Left cardiac atrium (tissue), 4 donors: ENCODE measurements at places on chromosomes 4 and X. TPM values are rescaled to one million over a fixed set of nuclear protein-coding genes. Genes with fewer than 3 reads are reported as not detected.

CITED1 gene
- total RNA-seq, result 1.7 TPM

CNKSR2 gene
- total RNA-seq, result 0.44 TPM

ZAR1 gene
- total RNA-seq, result not detected

KIF4A gene
- total RNA-seq, result 0.29 TPM

DRP2 gene
- total RNA-seq, result 0.12 TPM

SPANXD gene
- not detected for total RNA-seq

STS gene
- total RNA-seq, result 7.2 TPM

GRIA3 gene
- total RNA-seq, result 0.65 TPM

JAKMIP1 gene
- total RNA-seq, result 0.10 TPM

DNA sequence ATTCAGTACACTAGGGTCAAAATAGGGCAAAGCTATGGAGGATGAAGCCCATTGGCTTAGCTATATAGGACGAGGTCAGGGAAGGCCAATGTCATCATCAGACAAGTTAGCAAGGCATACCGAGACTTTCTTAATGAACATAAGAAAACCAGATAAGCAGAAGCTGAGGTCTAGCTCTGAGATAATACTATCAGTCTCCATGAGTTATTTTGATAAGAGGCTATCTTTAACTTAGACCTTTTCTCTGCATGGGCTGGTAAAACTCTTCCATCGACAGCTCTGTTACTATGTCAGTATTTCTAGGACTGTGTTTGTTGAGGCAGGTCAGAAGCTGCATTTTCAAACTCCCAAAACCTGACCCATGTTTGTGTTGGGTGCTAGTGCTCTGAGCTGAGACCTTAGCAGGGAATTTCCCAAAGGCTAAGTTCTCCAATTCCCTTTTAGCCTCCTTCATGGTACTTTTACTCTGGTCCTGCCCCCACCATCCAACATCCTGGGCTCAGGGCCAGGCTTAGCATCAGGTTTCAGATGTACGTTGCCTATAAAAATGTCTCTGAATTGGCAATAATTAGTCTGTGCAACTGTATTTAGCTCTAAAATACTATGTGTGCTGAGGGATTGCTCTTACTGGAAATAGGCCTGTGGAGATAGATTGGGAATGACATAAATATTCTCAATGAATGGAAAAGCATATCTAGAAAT, 29.3 kb upstream of the LRAT start:
- DNase-seq, result no peak

- no peak for DNase-seq
Measured at GRCh38 chr4:11615601-11616000, 186.9 kb upstream of the HS3ST1 start.

DNA sequence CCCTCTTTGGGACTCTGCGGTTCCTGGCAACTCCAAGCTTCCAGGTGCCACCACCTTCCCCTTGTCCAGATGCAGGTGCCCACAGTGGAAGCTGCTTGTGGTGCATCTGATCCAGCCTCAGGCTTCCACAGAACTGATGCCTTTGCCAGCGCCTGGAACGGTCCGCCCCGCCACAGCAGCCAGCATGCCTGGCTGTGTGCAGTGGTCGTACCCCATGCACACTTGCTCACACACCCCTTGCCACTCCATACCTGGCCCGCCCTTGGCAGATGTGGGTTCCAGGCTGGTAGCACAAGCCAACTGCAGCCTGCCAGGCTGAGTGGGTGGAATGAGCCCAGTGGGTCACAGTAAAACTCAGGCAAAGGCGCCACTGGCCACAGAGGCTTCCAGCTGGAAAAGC, 240.5 kb downstream of the PPP4R3C start:
- no peak for DNase-seq

DNA sequence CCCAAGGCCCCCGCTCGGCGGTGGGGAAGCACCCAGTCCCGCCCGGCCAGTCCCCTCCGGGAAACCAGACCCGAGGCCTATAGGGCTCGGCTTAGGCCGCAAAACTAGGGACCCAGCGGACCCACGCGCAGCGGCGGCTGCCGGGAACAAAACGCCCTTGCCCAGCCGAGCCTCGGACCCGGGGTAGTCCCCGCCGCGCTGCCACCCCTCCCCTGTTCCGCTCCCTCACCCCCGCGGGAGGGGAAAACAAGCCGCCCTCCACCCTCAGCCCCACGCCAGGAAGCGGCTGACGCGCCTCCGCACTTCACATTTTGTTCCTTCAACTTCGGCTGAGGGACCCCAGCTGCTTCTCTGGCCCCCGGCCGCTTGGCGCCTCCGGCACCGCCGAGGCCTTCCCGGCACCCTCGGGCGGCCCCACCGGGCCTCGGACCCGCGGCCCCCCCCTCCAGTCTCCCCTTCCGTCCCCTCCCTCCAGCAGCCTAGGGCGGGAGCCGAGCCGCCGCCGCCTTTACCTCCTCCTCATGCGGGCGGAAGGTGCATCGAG, 694 bp downstream of the PDS5A start:
- peak; percentile 64 for DNase-seq

DNA sequence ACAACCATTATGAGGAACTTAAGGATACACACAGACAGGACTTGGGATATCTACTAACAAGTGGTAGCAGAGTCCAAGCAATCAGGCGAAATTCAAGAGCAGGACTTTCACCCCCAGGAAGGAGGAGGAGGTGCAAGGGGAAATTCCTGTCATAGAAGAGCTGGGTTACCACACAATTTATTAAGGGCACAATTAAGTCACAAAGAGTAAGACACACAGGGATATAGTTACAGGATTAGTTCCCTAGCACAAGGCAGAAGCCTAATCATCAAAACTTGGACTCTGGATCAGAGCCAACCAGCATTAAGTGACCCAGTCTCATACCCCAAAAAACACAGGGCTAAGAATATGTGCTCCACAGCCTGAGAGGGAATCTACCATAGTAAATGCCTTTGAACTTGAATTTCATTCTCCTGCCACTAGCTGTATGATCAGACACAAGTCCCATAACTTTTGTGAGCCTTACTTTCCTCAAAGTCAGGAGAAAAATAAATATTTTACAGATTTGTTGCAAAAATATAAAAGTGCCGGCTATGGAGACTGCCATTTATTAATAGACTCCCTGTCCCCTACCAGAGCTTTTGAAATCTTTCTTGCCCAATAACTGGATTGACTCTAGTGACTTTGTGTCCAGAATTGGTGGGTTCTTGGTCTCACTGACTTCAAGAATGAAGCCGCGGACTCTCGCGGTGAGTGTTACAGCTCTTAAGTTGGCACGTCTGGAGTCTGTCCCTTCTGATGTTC, 87.0 kb downstream of the SYNPO2 start:
- no peak for DNase-seq

DNA sequence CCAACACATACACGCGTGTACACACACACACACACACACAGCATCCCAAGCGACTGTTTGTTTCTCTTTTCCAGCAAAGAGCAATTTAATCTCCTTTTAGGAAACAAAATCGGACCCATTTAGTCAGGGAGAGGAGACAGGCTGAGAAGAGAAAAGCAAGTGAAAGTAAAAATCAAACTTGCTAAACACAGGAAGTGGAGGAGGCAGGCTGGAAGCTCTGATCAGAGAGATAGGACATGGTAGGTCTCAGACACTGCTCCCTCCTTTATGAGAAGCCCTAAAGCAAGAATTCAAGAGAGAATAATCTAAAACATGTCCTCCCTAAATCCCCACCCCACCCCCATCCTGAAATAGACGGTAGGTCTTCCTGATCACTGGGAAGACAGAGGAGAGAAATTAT, 62.3 kb downstream of the GPC3 start:
- no peak for DNase-seq

DNA sequence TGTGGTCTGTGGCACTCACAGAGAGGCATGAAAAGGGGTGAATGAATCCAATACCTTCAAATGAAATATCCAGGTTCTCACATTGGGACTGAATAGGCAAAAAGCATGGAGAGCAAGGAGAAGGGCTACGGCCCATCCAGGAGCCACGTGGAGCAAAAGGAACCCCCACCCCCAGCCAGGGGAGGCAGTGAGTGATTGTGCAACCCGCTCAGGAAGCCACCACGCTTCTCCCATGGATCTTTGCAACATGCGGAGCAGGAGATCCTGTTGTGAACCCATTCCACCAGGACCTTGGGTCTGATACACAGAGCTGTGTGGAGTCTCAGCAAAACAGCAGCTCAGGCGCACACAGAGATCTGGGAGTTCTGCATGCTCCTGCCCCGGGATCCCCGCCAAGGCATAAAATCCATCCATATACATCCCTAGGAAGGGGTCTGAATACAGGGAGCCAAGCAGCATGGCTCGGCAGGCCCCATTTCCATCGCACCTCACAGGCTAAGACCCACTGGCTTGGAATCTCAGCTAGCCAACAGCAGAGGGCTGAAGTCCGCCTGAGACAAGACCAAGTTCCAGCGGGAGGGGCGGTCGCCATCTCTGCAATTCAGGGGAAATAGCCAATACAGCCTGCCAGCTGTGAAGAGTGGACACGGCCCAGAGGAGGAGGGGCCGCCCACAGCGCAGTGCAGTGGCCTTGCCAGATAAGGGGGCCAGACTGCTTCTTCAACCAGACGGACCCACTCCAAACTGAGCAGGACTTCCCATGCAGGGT, 80.2 kb downstream of the FGF16 start:
- peak; percentile 28 for DNase-seq

GRCh38 chrX:130994671-130995070, 63.5 kb upstream of the ARHGAP36 start:
- DNase-seq, result no peak

GRCh38 chr4:81698538-81699296, 227.0 kb upstream of the RASGEF1B start:
- no peak for DNase-seq

DNA sequence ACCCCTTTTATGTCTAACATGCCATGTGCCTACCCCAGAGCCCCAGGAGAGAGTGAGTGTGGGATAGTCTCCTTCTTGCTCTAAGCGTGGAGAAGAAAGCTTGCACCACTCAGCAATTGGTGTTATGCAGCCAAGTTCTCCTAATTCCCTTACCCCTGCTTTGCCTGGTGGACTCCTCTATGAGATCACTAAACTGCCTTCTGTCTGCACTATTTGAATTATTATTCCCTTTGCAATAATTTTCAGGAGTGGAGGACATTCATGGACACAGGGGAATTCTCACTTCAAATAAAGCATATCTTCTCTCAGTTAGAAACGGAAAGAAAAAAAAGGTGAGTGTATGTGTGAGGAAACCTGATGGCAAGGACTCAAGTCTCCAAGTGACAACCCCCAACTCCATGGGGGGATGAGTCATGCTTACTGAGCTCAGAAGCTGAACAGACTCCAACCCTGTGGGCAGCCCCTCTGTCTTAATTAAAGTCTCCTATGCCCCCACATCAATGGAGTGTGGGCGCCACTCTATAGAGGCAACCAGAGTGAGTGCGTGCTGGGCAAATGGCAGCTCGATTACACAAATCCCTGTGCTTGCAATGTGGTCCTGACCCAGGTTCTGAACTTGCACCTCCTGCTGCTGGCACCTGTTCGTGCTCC, 381.9 kb downstream of the RAB28 start:
- no peak for DNase-seq

GRCh38 chr4:145186729-145187128, 6.3 kb upstream of the OTUD4 start:
- DNase-seq, result no peak

DNA sequence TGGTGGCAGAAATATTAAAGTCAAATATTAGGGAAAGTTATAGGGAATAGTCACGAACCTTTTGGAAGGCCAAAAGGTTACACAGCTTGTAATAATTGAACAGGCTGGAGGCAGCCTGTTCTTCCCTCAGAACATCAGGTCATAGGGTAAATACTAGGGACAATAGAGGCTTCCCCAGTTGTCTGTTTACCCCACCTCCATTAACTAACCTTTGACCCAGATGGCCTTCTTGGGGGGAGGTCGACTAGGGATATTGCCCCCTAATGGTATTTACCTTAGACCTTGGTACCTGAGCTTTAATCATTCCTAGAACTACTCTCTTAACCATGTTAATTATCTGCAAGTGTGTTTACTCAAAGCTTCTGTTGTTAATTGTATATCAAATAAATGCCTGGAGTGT, 26.0 kb downstream of the C4orf17 start:
- DNase-seq, result no peak

DNA sequence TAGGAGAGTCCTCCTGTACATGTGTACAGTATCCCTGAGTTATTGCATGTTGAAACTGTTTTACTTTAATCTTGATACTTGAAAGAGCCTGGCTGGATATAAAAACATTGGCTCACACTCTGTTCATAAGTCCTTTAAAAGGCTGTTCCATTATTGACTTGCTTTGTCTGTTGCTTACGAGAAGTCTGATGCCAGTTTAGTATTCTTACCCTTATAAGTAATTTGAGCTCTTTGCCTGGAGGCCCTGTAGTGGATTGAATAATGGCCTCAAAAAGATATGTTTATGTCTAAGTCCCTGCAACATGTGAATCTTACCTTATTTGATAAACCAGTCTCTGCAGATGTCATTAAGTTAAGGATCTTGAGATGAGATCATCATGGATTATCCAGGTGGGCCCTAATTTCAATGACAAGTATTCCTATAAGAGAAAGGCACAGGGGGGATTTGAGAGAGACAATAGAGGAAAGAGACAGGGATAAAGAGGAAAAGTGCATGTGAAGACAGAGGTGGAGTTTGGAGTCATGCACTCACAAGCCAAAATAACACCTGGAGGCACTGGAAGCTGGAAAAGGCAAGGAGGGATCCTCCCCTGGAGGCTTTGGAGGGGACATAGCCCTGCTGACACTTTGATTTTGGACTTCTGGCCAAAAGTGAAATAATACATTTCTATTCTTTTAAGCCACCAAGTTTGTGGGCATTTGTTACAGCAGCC, 98.1 kb downstream of the IRF2 start:
- DNase-seq, result no peak

DNA sequence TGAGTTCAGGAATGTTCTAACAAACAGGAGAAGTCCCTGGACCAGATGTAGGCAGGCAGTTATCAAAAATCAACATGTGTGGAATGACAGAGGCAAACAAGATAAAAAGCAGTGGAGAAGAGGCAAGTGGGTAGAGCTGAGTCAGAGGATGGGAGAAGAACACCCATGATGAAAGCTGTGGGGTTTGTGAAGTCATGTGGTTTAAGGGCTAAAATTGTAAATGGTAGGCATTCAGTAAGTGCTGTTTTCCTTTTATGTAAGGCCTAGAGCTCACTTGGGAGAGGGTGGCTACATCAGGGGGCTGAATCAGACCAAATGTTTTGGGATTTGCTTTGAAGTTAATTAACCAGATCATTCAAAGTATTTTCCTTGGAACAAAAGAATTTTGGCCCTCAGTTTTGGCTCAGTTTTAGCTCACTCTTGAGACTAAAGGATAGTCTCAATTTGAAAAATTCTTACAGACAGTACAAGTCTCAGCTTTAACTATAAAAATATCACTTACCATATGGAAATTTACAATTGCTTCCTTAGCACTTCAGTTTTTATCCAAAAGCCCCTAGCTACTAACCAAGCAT, 114.5 kb upstream of the PCDH7 start:
- DNase-seq, result no peak

DNA sequence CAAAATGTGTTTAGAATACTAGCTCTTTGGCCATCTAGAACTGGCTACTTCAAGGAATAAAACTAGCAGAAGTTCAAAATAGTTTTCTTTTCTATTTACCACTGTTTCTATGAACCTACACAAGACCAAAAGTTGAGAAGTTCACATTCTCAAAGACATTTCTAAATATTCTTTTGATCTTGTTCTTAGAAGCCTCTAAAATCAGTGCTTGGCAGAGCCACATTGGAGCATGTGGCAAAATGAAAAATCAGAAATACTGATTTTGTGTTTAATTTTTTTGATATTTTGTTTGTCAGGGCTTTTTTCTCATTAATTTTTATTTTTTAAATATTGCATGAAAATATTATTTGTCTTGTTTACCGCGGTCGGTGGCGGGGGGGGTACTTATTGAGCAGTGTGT, 853.8 kb upstream of the INTU start:
- no peak for DNase-seq
